ENCODE measurements at places on chromosomes 2 and 18.

- H3K4me3 ChIP-seq: no peak overlapping the region
- no peaks in the 10 kb centered on the region for H3K4me1 ChIP-seq
- peak; percentile 70 for DNase-seq
- H3K36me3 ChIP-seq: no peaks in the 10 kb centered on the region
- H3K27me3 ChIP-seq: no peaks in the 10 kb centered on the region
Measured at GRCh38 chr2:99448556-99448955, 41.3 kb downstream of the REV1 start.

DNA sequence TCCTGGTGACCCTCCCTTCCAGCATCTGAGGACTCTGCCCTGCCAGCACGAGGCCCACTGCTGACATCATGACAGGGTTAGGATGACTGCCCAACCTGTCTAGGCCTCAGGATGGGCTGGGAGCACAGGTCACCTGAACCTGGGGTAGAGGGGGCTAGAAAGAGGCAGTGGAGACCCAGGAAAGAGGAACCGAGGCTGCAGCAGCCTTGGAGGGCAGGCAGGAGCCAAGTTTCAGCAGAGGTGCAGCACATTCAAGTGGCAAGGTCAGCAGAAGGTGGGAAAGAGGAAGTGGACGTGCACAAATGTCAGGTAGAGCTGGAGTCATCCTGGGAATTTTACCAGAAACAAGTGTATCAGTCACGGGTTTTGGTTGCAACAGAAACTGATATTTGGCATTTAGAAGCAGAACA, 13.6 kb upstream of the RAB10 start:
- no peaks in the 10 kb centered on the region for H3K36me3 ChIP-seq
- no peak for DNase-seq
- H3K27me3 ChIP-seq: no peaks in the 10 kb centered on the region
- H3K27ac ChIP-seq: no peak overlapping the region

- no peak overlapping the region for H3K27ac ChIP-seq
- H3K27me3 ChIP-seq: peaks cover 10% of the 10 kb centered on the region
- peaks cover 9% of the 10 kb centered on the region for H3K4me1 ChIP-seq
- no peak overlapping the region for H3K4me3 ChIP-seq
- peak; percentile 38 for DNase-seq
Measured at GRCh38 chr2:72892506-72893173, 5.4 kb downstream of the SPR start.

DNA sequence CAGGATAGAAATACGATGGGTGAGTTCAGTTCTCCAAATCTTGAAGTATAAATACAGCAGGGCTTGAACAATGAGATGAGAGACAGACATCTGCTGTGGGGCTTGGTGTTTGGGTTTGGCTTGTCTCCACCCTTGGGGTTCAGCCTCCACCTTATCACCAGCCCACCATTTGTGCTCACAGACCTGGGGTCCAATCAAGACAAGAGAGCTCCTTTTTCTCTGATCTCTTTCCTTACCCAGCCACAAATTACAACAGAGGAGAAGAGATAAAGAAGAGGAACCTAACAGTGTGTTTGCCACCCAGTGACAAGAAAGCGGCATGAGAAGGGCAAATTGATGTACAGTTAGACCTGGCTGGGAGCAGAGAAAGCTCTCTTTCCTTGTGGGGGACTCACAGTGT, 204.5 kb upstream of the CXCR4 start:
- no peak overlapping the region for H3K27ac ChIP-seq
- H3K4me1 ChIP-seq: no peaks in the 10 kb centered on the region
- H3K4me3 ChIP-seq: no peak overlapping the region
- H3K27me3 ChIP-seq: no peaks in the 10 kb centered on the region
- no peak for DNase-seq

GRCh38 chr2:237192881-237193280, 107.2 kb downstream of the COPS8 start:
- no peak for DNase-seq
- no peaks in the 10 kb centered on the region for H3K27me3 ChIP-seq
- no peak overlapping the region for H3K4me3 ChIP-seq
- H3K27ac ChIP-seq: no peak overlapping the region

- H3K27ac ChIP-seq: no peak overlapping the region
- no peak overlapping the region for H3K4me3 ChIP-seq
- H3K4me1 ChIP-seq: peaks cover 12% of the 10 kb centered on the region
Measured at GRCh38 chr2:39608686-39609441, 56.9 kb upstream of the TMEM178A start.

DNA sequence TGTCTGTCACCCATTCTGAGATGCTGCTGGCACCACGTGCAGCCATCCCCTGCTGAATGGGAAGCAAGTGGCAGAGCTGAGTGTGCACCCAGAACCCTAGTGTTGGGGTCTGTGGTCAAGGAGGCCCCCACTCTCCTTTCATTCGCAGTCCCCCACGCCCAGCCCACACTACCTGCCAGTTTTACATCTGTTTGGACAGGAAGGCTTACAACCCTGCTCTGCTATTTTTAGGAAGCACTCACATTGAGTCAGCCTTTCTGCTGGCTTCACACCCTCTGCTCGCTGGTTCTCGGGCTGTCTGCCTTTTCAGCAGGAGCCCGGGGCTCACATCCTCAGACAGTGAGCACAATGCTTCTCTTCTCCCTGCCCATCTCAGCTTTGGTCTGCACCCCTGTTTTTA, 10.7 kb upstream of the ADCY3 start:
- peak; percentile 27 for DNase-seq
- H3K27ac ChIP-seq: no peak overlapping the region
- H3K27me3 ChIP-seq: no peaks in the 10 kb centered on the region

DNA sequence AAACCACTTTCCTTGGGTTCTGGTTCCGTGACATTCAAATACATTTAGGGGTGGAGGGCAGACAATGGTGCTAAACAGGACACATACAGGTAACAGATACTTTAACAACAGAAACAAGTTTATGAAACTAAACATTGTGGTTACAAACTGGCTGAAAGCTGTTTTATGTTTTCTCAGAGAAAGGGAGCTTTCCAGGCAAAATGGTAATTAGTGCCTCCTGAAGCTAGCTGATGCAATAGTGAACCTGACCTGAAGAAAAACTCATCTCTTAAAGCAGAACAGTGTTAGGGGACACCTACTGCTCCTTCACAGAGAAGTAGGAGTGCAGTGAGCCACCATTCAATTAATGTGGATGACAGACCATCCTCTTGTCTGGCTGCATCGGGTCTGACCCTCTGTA, 138.9 kb downstream of the CCDC148 start:
- no peak overlapping the region for H3K4me3 ChIP-seq
- H3K36me3 ChIP-seq: no peaks in the 10 kb centered on the region
- H3K27me3 ChIP-seq: no peaks in the 10 kb centered on the region
- no peak overlapping the region for H3K27ac ChIP-seq
- no peaks in the 10 kb centered on the region for H3K4me1 ChIP-seq

DNA sequence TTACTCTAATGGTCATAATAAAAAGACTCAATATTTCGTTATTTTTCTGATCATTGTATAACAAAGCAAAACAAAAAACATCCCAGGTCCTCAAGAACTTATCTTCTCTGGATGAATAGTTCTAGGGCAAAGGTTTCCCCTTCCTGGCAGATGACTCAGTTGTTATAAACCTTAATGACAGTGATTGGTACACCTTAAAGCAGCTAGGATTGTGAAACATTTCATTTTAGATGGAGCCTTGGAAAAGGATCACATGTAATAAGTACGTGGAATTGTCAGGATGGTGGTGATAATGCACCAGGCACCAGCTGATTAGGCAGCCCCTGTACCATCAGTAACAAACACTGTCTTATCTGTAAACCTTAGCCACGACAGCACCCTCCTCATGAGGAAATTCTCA, 47.2 kb downstream of the MEP1B start:
- no peaks in the 10 kb centered on the region for H3K4me1 ChIP-seq
- DNase-seq: no peak
- no peaks in the 10 kb centered on the region for H3K36me3 ChIP-seq
- H3K27me3 ChIP-seq: no peaks in the 10 kb centered on the region
- no peak overlapping the region for H3K27ac ChIP-seq

GRCh38 chr2:109318150-109318948, 189.3 kb downstream of the SH3RF3 start:
- peaks cover 30% of the 10 kb centered on the region for H3K4me1 ChIP-seq
- DNase-seq: peak; percentile 94
- no peak overlapping the region for H3K4me3 ChIP-seq
- no peaks in the 10 kb centered on the region for H3K36me3 ChIP-seq

- DNase-seq: no peak
- no peak overlapping the region for H3K27ac ChIP-seq
- no peaks in the 10 kb centered on the region for H3K4me1 ChIP-seq
- no peaks in the 10 kb centered on the region for H3K27me3 ChIP-seq
- H3K36me3 ChIP-seq: peaks cover 31% of the 10 kb centered on the region
- H3K4me3 ChIP-seq: no peak overlapping the region
Measured at GRCh38 chr2:178491612-178492011, 11.4 kb downstream of the PLEKHA3 start.

DNA sequence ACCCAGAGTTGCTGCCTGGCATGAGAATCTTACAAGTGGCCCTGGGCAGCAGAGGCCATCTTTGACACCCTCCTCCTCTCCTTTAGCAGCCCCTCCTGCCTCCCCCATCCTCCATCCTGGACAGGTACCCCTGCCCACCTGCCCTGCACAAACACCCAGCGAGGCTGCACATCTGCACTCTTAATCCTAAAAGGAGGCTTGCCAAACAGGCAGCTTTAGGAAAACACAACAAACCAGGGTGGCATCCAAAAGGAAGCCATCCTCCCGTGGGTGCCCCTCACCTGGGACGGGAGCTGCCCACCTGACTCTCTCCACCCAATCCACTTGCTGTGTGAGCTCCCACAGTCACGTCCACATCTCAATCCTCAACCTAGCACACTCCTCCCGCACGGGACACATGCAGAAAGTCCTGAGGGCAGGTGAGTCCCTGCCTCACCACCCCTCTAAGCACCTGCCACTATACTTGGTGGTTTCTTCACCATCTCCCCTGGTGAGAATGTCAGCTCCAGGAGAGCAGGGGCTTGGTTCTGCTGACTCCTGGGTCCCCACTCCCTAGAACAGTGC, 5.8 kb downstream of the BIN1 start:
- H3K4me1 ChIP-seq: peaks cover 24% of the 10 kb centered on the region
- H3K27me3 ChIP-seq: no peaks in the 10 kb centered on the region
- no peak for DNase-seq
- no peak overlapping the region for H3K4me3 ChIP-seq
- H3K36me3 ChIP-seq: no peaks in the 10 kb centered on the region
- H3K27ac ChIP-seq: no peak overlapping the region

DNA sequence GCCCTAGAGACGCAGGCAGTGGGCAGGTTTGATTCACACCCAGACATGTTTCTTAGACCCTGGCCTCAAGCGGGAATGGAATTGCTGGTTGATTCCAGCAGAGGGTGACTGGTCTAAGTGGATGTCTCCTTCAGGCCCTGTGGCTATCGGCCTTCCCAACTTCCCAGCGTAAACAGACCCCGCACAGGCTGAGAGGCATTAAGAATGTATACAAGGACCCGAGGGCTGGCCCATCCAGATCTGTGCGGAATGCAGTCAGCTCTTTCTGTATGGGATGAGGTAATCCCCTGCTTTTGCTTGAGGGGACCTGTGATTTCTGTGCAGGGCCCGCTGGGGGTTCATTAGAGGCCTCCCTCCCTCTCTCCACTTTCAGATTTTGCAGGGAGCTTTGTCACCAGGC, 6.5 kb downstream of the ACKR3 start:
- H3K4me3 ChIP-seq: no peak overlapping the region
- no peak for DNase-seq
- no peak overlapping the region for H3K27ac ChIP-seq

- H3K36me3 ChIP-seq: no peaks in the 10 kb centered on the region
- DNase-seq: no peak
- no peaks in the 10 kb centered on the region for H3K27me3 ChIP-seq
- no peak overlapping the region for H3K27ac ChIP-seq
- no peaks in the 10 kb centered on the region for H3K4me1 ChIP-seq
Measured at GRCh38 chr2:239146011-239146641, 254.7 kb downstream of the HDAC4 start.

- H3K27ac ChIP-seq: no peak overlapping the region
- peak; percentile 42 for DNase-seq
- no peak overlapping the region for H3K4me3 ChIP-seq
- no peaks in the 10 kb centered on the region for H3K36me3 ChIP-seq
- H3K27me3 ChIP-seq: peaks cover 6% of the 10 kb centered on the region
Measured at GRCh38 chr2:237581751-237582746, 8.5 kb downstream of the RAB17 start.

GRCh38 chr2:47288864-47289263, 114.1 kb upstream of the MSH2 start:
- H3K4me3 ChIP-seq: no peak overlapping the region
- no peaks in the 10 kb centered on the region for H3K36me3 ChIP-seq
- peak; percentile 95 for DNase-seq
- H3K27ac ChIP-seq: peak overlapping the region; percentile 39

GRCh38 chr2:58769864-58770234, 528.7 kb upstream of the FANCL start:
- no peak overlapping the region for H3K27ac ChIP-seq
- peaks cover 3% of the 10 kb centered on the region for H3K27me3 ChIP-seq
- no peak for DNase-seq
